Left cardiac atrium (tissue), 4 donors: ENCODE measurements at places on chromosomes 16 and 17. TPM values are rescaled to one million over a fixed set of nuclear protein-coding genes. Genes with fewer than 3 reads are reported as not detected.

DNA sequence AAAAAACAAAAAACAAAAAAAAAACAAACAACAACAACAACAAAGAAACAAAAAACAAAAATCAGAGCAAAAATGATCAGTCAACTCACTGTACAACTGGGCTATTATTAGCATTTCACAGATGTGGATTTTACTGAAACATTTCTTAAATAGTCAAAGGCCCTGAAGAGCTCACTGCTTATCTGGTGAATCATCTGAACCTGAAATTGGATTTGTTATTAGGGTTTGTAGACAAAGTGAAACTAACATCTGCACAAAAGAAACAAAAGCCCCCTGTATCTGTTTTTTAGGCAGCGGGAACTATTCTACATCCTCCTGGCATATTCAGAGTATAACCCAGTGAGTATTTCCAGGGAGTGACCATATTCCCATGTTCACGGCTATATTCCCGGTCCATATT lies 32.6 kb upstream of the KSR1 start:
- DNase-seq: no peak

DNA sequence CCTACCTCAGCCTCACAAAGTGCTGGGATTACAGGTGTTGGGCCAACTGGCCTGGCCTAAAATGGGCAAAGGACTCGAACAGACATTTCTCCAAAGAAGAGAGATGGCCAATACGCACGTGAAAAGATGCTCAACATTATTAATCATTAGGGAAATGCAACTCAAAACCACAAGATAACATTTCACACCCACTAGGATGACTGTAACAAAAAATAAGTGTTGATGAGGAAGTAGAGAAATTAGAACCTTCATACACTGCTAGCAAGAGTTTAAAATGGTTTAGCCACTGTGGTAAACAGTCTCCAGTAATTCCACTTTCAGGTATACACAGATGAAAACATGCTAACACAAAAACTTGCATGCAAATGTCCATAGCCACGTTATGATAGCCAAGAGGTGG lies 5.7 kb downstream of the TMED6 start:
- DNase-seq: no peak

CPNE7 gene
- not detected for total RNA-seq

LPO gene
- not detected for total RNA-seq

ALOX15B gene
- 0.39 TPM for total RNA-seq

DNA sequence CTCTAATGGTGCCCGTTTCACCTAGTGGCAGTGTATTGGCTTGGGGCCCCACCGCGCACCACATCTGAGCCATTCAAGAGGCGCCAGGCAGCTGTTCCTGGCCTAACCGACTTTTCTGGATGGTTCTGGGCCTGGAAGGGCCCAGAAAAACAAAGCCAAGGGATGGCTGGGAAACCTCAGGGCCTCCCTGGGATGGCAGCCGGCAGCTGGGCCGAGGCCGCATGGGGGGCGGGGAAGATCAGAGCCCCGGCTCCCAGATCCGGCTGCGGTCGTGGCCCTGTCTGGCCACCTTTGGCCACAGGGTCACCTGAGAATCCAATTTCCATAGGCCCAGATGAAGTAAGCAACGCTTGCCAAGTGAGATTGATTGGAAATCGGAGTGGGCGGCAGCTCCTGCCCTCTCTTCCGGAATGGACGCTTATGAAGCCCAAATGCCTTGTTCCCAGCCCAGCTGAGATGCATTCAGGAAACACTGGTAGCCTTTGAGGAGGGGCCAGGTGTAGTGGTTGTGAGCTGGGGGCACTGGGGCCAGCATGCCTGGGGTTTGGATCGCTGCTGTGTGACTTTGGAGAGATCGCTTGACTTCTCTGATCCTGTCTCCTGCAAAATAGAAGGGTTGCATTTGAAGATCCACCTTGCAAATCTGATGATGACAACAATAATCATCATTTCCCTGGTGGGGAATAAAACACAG lies 163.8 kb upstream of the GSE1 start:
- DNase-seq: no peak

YPEL3 gene
- total RNA-seq: 54.1 TPM
